ENCODE measurements at places on chromosomes 16 and 17.

- peak overlapping the region; percentile 67 for H3K4me3 ChIP-seq
- H3K27me3 ChIP-seq = peaks cover 44% of the 10 kb centered on the region
- peaks cover 34% of the 10 kb centered on the region for H3K4me1 ChIP-seq
- H3K27ac ChIP-seq = no peak overlapping the region
- no peak for DNase-seq
- no peaks in the 10 kb centered on the region for H3K36me3 ChIP-seq
These were observed 761 bp downstream of the NOL3 start for GRCh38 chr16:67170949-67171649.

DNA sequence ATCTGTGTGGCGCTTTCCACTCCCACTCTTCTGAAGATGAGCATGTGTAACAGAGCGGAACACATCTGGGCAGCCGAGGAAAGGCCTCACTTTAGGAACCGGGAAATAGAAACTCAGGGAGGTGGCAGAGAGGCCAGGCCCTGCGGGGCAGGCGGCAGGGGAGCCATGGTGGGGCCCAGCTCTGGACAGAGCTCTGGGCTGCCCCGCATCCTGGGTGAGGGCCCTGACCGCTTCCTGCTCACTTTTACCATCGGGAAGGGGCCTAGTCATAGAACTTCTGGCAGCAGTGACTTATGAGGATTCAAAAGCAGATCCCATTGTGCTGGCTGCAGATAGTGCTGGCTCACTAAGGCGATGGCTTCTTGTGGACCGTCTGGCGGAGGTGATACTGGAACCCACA, 22.6 kb downstream of the COX4I1 start:
- H3K4me3 ChIP-seq = no peak overlapping the region
- H3K36me3 ChIP-seq = no peaks in the 10 kb centered on the region
- no peak for DNase-seq
- H3K4me1 ChIP-seq = peaks cover 5% of the 10 kb centered on the region
- peaks cover 4% of the 10 kb centered on the region for H3K27me3 ChIP-seq

GRCh38 chr17:3924512-3925350, 8.5 kb upstream of the P2RX1 start:
- peaks cover 6% of the 10 kb centered on the region for H3K36me3 ChIP-seq
- H3K4me1 ChIP-seq = no peaks in the 10 kb centered on the region
- H3K27ac ChIP-seq = no peak overlapping the region

GRCh38 chr16:12002447-12003006, 26.0 kb downstream of the SNX29 start:
- DNase-seq = no peak
- no peak overlapping the region for H3K4me3 ChIP-seq
- H3K27ac ChIP-seq = no peak overlapping the region
- no peaks in the 10 kb centered on the region for H3K27me3 ChIP-seq
- no peaks in the 10 kb centered on the region for H3K36me3 ChIP-seq
- no peaks in the 10 kb centered on the region for H3K4me1 ChIP-seq
